NCI-H2227 treated with DMSO at 0.1 percent for 48 hours (cell line): ENCODE measurements at places on chromosomes 6 and 20.
A peak's percentile ranks its signal among the peaks of the same experiment; 100 is the strongest.

GRCh38 chr20:36372666-36373065 is 66.5 kb downstream of the DLGAP4 start:
- DNase-seq = no peak

DNA sequence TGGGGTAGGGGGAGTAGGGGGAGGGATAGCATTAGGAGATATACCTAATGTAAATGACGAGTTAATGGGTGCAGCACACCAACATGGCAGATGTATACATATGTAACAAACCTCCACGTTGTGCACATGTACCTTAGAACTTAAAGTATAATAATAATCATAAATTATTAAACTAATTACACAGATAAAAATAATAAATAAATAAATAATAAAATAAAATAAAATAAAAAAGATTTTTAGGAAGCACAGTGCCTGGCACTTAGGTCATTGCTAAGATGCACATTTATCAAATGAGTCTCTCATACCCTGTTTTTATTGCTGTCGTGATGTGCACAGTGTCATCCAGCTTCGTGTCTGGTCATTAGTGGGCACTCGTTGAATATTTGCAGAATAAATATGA is 19.0 kb upstream of the RTF2 start:
- DNase-seq = no peak

GRCh38 chr20:22681591-22682248 is 97.3 kb upstream of the FOXA2 start:
- DNase-seq = no peak

- no peak for DNase-seq
Observed at GRCh38 chr6:135631821-135632220, 134.3 kb upstream of the AHI1 start.

- DNase-seq = no peak
Observed at GRCh38 chr20:57877131-57877824, 167.5 kb upstream of the PMEPA1 start.

GRCh38 chr20:32675223-32675975 is 1.7 kb upstream of the C20orf203 start:
- no peak for DNase-seq

GRCh38 chr20:29742699-29743100 is 1514.8 kb upstream of the DEFB115 start:
- DNase-seq = no peak

GRCh38 chr6:137734875-137735182 is 132.2 kb upstream of the TNFAIP3 start:
- no peak for DNase-seq

DNA sequence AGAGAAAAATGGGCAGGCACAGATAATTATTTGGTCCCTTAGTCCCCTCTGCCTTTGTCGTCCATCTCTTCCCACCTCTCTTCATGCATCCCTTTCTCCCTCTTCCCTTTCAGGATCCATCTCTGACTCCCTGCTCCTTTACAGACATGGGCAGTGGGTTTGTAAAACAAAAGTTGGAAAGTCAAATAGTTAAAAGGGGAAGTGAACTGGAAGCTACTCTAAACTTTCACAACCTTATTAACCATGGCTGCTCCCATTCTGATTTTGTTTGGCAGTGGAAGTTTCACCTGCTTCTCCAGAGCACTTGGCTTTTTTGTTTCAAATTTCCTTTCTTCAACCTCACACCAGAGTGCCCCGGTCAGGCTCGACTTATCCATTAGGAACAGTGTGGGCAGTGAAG is 1.2 kb downstream of the HLA-DQA2 start:
- no peak for DNase-seq

DNA sequence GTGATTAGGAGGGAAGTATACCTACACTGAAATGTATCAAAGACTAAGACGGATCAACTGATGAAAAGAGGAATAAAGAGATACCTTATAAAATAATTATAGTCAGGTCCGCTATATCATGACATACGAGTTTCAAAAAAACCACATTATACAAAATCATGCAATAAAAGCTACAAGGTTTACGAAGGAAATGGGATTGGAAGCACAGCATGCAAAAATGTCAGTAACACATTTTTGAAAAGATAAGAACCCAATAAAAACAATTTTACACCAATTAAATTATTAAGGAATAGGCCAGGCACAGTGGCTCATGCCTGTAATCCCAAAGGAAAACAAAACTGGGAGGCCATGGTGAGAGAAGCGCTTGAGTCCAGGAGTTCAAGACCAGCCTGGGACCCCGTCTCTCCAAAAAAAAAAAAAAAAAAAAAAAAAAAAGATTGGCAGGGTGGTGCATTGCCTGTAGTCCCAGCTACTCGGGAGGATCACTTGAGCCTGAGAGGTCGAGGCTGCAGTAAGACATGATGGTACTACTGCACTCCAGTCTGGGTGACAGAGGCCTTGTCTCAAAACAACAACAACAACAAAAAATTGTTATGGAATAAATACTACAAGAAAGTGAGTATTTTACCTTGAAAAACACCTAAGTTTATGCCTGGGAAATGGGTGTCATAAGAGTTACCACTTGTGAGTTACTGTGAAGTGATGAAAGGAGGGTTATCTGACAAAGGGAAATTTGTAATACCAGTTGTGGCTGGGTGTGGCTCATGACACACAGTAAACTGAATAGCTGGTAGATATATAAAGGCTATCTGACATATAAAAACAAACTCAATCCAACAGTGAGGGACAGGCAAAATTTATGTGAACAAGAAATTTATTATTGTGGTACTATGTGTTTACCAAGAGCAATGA is 45.2 kb downstream of the RANBP9 start:
- DNase-seq = no peak

DNA sequence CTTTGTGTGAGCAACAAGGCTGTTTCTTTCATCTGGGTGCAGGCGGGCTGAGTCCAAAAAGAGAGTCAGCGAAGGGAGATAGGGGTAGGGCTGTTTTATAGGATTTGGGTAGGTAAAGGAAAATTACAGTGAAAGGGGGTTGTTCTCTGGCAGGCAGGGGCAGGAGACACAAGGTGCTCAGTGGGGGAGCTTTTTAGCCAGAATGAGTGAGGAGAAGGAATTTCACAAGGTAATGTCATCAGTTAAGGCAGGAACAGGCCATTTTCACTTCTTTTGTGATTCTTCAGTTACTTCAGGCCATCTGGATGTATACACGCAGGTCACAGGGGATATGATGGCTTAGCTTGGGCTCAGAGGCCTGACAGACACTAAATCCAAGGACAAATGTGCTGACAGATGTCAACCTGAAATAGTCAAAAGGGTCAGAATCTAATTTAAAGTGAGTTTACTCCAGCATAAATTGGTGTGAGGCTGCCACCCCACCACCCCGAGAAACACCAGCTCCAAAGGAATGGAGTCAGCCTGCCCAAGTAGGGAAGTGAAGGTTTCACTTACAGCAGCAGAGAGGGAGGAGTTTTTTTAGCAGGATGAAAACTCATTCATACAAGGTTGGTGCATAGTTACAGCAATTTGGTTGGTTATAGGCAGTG is 560.0 kb upstream of the CDH4 start:
- DNase-seq = no peak

- no peak for DNase-seq
Observed at GRCh38 chr6:113776998-113777397, 80.1 kb upstream of the MARCKS start.

GRCh38 chr6:6346427-6347023 is 26.1 kb upstream of the F13A1 start:
- no peak for DNase-seq

DNA sequence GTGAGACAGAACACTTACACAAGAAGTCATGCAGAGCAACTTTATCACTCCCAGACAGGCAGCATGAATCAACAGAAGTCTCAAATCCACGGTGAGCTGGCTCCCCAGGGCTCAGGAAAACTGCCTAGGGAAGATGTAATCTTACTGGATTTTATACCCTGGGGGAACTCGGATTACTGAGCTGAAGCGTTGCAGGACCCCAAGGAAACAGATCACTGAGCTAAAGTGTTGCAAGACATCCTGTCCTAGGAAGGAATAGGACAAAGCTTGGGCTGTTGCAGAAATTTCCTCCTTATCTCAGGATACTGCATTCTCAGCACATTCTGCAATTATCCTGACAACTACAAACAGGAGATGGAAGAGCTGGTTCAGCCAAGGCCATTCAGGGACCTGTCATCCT is 224.8 kb downstream of the TFAP2A start:
- DNase-seq = no peak

- DNase-seq = no peak
Observed at GRCh38 chr20:44015733-44016103, 101.1 kb downstream of the TOX2 start.

DNA sequence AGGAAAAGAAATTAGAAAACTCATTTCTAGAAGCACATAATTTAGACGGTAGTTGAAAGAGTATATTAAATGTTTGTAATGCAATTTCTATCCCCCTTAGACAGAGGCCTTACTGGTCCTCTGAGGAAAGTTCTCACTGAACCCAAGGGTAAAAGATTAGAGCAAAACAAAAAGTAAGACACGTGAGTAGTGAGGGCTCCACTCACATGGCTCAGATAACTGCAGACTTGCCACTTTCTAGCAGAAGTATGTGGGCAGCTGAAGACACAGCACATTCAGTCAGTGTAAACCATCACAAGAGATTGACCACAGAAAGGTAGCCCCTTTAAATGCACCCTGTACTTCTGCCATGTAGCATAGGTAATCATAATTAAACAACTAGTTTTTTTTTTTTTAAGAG is 193.8 kb downstream of the BTBD9 start:
- DNase-seq = no peak

GRCh38 chr6:78709021-78709420 is 158.3 kb upstream of the IRAK1BP1 start:
- DNase-seq = no peak

DNA sequence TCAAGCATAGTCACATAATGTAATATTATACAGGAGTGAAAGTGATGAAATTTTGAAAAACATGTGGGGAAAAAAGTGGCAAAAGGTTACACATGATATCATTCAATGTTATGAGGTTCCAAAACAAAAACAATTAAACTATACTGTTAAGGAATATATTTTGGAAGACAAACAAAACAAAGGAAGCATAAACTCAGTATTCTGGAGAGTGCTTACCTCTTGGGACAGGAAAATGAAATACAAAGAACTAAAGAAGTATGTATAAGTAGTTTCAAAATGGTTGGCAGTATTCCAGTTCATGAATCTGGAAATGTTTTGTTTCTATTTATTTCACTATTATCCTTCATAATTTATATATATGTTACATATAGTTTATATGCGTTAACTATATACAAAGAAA is 213.5 kb downstream of the MOXD1 start:
- DNase-seq = no peak

DNA sequence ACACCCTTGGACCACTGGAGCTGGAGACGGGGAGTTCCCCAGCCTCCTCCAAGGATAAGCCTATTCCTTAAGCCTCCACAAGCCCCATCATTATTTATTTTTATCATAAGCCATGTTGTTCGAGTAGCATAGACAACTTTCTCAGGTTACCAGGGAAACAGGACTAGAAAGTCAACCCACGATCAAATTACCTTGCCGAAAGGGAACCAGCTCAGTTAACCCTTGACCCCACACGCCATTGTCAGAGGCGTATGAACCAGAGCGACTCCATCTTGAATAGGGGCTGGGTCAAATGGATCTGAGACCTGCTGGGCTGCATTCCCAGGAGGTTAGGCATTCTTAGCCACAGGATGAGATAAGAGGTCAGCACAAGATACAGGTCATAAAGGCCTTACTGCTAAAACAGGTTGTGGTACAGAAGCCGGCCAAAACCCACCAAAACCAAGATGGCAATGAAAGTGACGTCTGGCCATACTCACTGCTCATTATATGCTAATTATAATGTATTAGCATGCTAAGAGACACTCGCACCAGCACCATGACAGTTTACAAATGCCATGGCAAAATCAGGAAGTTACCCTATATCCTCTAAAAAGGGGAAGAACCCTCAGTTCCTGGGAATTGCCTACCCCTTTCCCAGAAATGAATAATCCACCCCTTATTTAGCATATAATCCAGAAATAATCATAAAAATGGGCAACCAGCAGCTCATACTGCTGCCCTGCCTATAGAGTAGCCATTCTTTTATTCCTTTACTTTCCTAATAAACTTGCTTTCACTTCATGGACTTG is 22.4 kb downstream of the SYNJ2 start:
- no peak for DNase-seq

DNA sequence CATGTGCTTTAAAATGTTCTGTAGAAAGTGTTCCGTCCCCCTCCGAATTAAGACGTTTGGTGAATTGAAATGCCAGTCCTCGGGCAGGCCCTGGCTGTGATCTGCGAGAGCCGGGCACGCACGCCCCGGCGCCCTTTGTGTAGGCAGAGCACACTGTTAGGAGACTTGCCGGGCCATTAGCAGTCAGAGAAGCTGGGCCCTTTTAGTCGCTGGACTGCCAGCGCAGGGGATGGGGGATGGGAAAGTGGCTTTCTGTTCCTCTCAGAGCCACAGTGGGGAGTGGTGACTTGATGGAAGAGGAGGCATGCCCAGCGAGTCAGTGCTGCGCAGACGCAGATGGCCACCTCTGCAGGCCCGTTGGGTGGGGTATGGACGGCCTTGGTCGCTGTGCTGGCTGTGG is 2.2 kb downstream of the PPP1R3G start:
- DNase-seq = no peak

GRCh38 chr6:79392094-79392493 is 145.1 kb downstream of the LCA5 start:
- DNase-seq = no peak

GRCh38 chr6:166588691-166589336 is 2.3 kb upstream of the RAMACL start:
- no peak for DNase-seq

DNA sequence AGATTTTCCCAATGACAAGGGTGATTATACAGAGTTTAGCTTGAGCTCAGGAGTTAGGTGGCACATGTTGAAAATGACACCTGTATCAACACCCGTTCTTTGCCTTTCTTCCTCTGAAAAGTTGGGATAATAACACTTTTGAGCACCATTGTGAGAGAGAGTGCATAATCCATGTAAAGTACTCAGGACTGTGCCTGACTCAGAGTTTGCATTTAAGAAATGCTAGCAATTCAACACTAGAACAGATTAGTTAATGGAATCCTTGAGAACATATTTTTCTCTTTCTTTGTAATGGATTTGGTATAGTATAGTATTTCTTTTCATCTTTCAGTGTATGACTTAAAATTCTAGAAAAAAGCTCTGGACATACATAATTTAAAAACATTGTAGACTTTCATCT is 449.2 kb downstream of the GJA1 start:
- DNase-seq = no peak

DNA sequence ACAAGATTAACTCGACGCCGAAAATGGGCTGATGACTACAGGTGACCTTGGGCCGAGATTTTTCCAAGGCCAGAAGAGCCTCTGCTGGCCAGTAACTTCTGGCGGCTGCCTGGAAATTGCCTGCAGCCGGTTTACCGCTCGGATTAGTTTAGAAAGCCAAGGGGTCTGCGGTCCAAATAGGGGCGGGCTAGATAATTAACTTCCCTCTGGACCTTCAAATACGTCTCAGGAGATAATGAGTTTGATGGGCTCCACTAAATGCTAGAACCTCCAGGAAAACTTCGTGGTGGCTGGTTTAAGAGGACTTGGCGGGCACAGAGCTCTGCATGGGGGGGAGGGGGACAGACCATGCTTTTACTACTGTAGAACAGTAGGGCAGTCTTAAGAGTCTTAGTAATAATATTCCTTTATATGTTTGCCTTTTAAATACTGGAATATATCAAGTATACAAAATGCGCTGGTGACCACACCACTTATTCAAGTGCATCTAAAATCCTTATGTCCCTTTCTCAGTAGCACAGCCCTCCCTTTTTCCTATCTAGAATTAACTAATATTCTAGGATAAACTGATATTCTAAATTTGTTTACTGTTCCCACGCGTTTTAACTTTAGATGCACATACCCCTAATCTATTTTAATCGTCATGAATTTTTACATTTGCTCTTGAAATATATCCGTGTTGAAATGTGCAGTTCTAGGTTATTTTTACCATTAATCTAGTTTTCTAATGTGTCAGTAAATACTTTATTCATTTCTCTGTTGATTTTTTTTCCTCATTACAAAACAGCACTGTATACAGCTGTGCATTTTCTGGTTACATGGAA is 107.5 kb upstream of the PRSS16 start:
- DNase-seq = peak; percentile 74
